PC-9 (cell line): ENCODE measurements at places on chromosomes 1 and 21. TPM values are rescaled to one million over a fixed set of nuclear protein-coding genes. Genes with fewer than 3 reads are reported as not detected.

DNA sequence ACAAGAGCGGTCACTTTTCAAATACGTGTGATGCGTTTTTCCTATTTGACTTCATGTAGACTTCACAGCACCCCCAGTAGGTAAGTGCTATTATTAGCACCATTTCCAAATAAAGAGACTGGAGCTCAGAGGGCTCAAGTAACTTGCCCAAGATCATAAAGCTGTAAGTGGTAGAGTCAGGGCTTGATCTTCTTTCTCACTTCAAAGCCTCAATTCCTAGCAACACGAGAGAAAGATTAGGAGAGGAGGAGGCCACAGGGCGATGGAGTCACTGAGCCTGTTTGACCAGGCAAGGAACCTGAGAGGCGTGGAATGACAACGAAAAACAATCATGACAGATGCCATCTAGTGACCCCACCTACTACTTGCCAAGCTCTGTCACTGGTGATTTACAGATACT, 181.0 kb downstream of the FOXD2 start:
- peak; percentile 7 for DNase-seq

DNA sequence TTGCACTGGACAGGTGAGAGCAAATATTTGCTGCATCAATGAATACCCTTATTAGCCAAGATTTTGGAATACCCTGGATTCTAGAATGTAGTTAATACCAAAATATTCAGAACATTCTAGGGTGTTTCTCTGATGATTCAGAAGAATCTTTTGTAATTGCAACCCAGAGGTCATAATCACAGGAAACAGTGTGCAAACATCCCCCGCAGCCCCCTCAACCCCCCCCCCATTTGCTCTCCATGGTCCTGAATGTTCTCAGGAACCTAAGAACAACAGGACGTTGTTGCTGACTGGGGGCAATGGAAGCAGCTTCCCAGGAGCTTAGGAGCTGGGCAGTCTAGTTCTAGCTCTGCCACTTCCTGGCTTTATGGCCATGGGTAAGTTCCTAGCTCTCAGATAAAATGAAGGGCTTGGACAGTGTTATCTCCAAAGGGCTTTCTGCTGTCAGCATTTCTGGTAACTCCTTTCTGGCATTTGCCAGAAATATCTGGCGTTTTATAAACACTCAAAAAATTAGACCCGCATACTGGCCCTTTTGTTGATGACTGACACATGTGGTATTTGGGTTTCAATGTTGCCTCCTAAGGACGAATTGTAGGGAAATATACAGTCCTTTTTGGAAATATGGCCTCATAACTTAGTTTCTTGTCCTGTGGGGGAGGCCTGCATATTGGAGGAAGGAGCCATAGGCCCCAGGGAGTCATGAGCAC, 178.6 kb downstream of the RRAGC start:
- DNase-seq = no peak

DNA sequence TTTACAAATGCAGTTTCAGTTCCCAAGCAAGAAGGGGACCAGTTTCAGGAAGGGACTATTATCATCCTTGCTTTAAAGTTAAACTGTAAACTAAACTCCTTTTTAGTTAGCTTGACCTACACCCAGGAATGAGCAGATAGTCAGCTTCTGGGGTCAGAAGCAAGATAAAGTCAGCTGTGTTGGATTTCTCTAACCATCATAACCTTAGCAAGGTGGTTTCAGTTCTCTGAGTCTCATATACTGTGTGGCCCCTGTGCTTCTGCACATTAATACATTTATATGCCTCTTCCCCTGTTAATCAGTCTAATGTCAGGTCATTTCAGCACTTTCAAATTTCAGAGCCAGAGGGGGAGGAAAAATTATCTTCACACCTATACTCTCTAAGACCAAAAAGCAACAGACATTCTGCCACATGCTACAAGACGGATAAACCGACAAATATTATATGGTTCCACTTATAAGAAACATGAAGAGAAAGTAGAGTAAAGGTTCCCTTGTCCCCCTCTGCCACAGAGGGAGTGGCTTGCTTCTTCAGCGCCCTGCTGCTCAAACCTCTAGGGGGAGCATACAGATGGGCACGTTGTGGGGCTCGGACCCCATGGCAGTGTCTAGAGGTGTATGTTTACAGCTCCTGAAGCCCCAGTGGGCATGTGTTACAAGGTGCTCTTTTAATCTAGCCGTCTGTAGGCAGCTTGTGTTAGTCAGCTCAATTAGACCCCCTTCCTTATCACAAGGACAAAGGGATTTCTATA, 89.1 kb downstream of the SMYD3 start:
- no peak for DNase-seq

DNA sequence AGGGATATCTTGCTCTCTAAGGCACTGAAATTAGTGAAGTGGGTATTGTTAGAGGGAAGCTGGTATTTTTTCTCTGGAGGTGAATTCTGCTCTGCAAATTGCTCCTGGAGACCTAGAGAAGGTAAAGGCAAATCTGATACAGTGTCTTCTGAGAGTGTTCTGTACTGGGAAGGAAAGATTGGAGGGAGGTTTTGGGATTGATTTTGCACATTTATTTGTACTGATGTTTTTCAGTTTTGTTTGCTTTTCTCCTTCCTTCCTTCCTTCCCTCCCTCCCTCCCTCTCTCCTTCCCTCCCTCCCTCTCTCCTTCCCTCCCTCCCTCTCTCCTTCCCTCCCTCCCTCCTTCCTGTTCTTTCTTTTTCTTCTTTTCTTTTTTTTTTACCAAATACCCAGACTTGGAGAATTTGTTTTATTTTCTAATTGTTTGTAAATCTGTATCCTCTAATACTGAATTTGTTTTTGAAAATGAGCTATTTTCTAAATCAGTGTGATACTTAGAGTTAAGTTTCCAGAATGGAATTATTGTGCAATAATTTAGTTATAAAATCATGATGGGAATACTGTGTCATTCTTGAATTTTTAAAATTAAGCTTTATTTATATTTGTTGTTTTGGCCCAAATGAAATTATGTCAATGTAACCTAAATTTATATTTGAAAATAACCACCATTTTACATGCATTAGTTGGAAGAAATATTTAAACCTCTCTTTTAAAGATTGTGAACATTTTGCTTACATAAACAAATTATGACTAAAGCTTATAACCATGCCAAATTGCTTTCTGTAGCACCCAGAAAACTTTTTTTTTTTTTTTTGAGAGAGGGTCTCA, 4.9 kb downstream of the CMPK1 start:
- no peak for DNase-seq

GRCh38 chr1:6330410-6330911, 63.1 kb downstream of the ACOT7 start:
- DNase-seq = no peak

DNA sequence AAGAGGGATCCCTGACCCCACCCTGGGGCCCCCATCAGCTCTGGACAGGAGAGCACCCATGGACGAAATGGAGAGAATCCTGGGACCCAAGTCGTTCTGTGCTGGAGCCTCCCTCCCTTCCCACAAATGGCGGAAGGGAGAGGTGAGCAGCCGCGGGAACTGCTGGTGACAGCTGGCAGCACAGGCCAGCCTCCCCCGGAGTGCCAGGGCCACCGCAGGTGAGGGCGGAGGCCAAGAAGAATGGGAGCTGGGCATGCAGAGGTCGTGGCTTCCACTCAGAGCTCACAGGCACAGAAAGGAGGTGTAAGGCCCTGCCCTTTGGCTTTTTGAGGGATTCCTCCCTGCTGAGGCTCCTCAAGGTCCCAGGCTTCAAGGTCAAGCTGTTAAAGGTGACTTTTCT, 24.6 kb downstream of the SLC1A7 start:
- no peak for DNase-seq

GRCh38 chr1:153213519-153213918, 3.9 kb upstream of the PRR9 start:
- DNase-seq = no peak

DNA sequence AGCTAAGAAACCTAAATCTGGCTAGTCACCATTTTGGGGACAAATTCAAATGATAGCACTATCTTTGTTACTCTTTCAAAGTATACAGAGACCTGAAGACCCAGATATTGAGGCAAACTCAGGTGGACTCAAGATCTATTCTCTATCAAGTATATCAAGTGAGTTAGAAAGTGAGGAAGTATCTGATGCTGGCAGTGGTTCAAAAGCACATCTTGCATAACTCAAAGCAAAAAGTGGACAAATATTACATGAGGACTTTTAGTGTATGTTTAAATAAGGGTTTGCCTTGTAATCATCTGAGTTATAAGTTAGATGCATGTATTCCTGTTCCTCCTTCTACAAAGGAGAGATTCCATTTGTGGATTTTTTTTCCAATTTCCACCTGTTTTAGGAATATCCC, 338.4 kb downstream of the DISC1 start:
- no peak for DNase-seq

DNA sequence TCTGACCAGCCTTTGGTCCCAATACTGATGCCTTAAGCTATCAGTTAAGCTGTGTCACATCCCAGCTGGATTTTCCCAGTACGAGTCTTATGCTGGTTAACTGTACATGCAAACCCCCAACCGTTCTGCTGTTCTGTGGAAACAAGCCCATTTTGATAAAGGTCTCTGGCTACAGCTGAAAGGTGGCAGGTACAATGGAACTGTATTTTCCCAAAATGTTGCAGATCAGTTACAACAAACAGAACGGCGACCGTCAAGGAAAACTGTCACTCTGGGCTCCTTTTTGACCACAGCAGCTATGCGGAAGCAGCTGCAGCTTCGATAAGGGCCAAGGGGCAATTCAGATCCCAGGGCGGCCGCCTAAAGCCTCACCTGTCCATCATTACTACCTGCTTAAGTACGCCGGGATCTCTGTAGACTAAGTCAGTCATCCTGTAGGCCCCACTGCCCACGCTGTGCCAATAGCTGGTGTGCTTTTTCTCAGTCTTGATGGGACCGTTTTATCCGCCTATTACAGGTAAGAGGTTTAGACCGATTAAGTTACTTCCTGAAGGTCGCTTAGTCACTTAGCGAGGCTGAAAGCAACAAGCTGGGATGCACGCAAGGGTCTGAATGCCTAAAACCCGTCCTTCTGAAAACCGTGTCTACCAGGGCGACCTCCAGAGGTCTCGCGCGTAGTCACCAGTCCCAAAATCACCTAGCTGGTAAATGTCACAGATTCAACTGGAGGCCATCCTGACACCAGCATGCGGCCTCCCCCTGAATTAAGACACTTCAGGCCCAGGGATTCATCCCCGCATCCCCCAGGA, 11.1 kb upstream of the RAB42 start:
- DNase-seq = no peak

GRCh38 chr1:151510614-151510956, 602 bp upstream of the CGN start:
- no peak for DNase-seq

- DNase-seq = no peak
Measured at GRCh38 chr1:232984577-232985425, 34.4 kb downstream of the NTPCR start.

DNA sequence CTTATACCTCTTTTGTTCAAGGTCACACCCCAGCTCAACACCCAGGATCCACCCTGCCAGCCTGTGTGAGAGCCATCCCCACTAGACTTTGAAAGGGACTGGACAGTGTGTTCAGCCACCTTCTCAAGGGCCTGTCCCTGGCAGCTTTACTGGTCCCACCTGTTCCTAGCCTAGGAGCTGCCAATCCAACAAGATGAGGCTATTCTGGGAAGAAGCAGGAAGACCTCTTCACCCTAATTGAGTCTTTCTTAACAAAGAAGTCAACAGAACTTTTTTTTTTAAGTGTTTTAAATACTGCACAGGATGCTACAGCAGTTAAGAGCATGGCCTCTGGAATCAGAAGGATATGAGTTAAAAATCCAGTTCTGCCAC, 95.8 kb upstream of the HOOK1 start:
- no peak for DNase-seq

- no peak for DNase-seq
Measured at GRCh38 chr1:104702731-104703130, 953.0 kb downstream of the AMY1C start.

DNA sequence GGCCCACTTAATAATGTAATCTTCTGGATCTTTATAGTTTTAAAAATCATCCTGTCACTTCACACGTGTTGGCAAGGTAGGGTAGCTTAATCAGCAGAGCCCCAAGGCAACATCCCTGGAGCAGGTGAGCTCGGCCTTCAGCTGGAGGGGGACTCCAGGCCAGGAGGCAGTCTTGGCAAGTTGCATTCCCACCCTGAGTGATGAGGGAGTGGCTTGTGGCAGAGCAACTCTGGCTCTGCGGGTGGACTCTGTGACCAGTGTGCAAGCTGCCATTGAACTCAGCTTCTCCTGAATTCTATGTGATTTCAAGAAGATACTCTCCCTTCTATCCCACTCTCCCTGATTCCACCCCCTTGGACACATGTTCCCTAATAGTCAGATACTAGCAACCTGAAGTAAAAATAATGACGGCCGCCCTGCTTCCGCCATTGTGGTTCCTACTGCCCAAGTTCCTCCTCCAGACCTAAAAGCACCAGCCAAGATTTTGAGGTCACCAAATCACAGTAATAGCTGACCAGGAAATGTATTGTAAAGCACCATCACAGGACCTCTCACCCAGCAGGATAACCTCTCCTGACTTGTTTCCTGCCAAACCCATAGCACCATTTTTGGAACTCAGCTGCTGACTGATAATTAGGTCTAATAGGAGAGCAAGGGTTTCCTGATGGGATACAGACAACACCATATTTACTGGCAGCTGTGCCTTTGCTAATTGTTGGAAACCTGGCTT, 11.5 kb upstream of the LYST start:
- no peak for DNase-seq

GRCh38 chr1:154635171-154635570, 27.2 kb upstream of the ADAR start:
- DNase-seq = no peak

DNA sequence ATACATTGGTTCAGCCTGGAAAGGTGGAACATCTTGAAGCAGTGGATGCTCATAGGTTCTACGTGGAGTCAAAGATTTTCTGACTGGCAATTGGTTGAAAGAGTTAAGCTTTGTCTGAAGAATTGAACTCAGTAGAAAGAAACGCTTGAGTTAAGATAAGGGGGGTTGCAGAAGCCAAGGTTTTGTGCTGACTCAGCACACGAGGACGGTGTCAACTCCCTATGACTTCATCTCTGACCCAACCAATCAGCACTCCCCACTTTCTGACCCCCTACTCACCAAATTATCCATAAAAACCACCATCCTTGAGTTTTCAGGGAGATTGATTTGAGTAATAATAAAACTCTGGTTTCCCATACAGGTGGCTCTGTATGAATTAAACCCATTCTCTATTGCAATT, 2.5 kb upstream of the PINK1 start:
- no peak for DNase-seq

DNA sequence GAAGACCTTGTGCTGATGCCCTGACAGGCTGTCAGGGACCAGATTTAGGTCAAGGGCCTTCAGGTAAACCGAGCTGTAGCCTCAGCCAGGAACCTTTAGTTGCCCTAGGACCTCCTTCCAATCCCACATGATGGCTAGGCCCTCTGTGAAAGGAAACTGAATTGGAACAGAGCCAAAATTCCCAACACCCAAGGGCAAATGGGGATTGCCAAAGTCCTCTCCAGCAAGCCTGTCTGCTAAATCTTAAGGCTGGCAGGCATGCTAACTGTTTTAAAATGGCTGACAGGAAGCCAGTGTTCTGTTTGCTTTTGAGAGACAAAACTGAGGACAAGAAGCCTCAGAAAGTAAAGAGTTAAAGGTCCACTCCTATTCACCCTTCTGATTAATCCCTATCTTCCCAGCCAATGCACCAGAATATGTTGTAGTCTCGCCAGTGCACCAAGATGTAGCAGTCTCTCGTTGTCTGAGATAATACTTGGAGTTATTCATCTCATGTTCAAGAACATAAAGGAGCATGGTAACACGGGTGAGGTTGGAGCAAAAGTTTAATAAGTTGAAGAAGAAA, 35.1 kb downstream of the MSTO1 start:
- DNase-seq = no peak

GRCh38 chr1:39413902-39414528, 77.4 kb upstream of the BMP8A start:
- no peak for DNase-seq

The CFAP126 gene
- 1.5 TPM in 1 of 2 replicates, not detected in the other for total RNA-seq

The NBPF3 gene
- total RNA-seq = 19.2 and 23.6 TPM in 2 replicates

The KIF21B gene
- total RNA-seq = 1.9 and 3.7 TPM in 2 replicates

The CASQ2 gene
- not detected in 2 replicates for total RNA-seq

The ERICH3 gene
- total RNA-seq = not detected in 2 replicates

The C1orf141 gene
- not detected in 2 replicates for total RNA-seq
